Mucosa of gallbladder (tissue), 1 donor: ENCODE measurements at places on chromosomes 7 and 10. TPM values are rescaled to one million over a fixed set of nuclear protein-coding genes. Genes with fewer than 3 reads are reported as not detected.

FAM221A gene
- total RNA-seq = 14.3 TPM

PALD1 gene
- 15.5 TPM for total RNA-seq

EN2 gene
- total RNA-seq = not detected

SPDYE8 gene
- total RNA-seq = not detected

HNRNPF gene
- 184 TPM for total RNA-seq

SCD gene
- 97.0 TPM for total RNA-seq

SEMA3C gene
- 44.1 TPM for total RNA-seq

CXCL12 gene
- total RNA-seq = 74.3 TPM
